ENCODE measurements at places on chromosomes 5 and 9.

- no peak for DNase-seq
Measured at GRCh38 chr5:119435436-119436132, 16.7 kb upstream of the HSD17B4 start.

- DNase-seq, result no peak
Measured at GRCh38 chr9:132487980-132488535, 78.0 kb downstream of the CFAP77 start.

DNA sequence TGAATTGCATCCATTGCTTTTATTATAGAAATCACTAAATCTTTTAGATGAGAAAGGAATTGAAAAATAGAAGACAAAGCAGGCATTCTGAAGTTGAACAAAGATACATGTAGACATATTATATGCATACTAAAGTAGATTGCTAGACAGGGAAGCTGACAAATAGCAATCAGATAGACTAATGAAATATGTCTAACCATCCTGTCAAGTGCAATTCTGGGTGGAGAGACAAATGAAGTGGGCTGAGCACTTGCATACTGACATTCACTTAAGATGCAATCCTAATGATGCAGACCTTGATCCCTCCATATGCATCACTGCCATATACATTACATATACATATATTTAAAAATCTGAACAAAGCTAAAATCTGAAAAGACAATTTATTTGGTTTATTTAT is 1130.0 kb upstream of the CDH6 start:
- DNase-seq, result no peak

DNA sequence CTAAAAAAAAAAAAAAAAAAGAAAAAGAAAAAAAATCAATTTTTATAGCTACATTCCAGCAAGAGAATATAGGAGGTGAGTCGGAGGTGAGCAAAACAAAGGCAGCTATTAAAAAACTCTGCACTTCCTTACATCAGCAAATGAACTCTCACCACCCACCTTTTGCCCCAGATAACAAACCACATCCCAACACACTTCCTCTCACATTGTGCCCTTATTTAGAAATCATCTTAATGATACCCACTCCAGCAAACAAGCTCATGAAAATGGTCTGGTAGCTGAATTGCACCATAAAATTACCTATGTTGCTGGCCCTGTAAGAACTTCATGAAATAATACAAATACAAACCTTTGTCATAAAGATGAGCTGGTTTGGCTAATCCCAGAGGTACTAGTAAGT is 82.9 kb downstream of the CEMIP2 start:
- no peak for DNase-seq

- no peak for DNase-seq
Measured at GRCh38 chr9:4317205-4317604, 17.3 kb upstream of the GLIS3 start.

- no peak for DNase-seq
Measured at GRCh38 chr9:87686520-87687090, 39.3 kb upstream of the CTSL start.

DNA sequence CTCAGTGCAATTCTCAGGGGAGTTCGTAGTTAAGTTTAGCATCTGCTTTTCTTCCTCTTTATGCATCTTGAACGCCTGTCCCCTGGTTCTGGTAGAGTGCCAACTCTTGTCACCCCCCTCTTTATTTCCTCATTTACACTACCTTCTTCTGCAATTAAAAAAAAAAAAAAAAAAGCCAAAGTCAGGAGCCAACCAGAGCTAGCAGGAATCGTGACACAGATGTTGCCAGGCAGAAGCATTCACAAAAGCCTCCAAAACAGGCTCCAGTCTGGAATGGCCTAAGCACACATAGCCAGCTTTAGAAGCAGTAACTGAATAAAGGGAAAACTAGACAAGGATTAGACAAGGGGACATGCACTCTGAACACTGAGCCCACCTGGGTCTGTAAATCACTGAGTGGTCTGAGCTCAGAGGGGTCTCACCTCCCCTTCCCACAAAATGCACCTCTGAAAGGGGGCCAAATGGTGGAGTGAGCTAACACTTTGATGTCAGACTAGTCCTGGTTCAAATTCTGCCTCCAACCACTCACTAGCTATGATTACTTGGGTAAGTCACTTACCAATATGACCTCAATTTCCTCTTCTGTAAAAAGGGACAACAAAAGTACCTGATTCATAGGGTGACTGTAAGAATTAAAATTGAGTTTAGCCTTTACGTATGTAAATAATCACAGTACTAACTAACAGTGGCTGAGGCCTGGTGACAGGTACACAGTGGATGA is 2.0 kb downstream of the CD74 start:
- no peak for DNase-seq

DNA sequence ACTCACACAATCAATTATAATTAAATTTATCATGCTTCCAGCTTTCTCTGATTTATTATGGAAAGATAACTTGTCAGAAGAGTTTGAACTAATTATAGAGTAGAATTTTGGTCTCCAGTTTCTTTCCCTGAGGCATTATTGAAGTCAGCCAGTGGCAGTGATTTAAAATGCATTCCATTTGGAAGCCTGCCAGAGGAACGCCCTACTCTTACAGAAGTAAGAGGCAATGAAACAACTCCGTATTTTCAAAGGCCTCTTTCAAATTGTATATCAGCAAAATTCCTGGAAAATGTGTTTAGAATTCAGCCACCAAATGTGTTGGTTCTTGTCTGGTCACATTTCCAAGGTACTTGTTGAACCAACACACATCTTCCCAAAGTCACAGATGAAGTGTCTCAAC is 640.9 kb downstream of the SEMA5A start:
- peak; percentile 58 for DNase-seq

DNA sequence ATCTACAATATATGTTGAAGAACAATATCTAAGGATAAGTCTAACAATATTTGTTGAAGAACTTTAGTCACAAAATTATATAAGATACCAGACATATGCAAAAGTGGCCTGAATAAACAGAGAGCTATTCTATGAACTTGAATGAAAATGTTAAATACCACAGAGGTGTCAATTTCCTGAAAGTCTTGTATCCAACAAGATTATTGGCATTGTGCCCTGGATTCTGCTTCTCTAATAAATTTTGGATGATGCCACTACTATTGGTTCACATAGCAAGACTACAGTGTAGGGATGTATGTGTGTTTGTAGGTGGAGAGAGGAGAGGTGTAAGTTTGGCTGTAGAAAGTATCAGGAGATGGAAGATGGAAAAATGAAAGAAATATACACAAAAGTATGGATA is 731.8 kb upstream of the RGMB start:
- DNase-seq, result no peak

DNA sequence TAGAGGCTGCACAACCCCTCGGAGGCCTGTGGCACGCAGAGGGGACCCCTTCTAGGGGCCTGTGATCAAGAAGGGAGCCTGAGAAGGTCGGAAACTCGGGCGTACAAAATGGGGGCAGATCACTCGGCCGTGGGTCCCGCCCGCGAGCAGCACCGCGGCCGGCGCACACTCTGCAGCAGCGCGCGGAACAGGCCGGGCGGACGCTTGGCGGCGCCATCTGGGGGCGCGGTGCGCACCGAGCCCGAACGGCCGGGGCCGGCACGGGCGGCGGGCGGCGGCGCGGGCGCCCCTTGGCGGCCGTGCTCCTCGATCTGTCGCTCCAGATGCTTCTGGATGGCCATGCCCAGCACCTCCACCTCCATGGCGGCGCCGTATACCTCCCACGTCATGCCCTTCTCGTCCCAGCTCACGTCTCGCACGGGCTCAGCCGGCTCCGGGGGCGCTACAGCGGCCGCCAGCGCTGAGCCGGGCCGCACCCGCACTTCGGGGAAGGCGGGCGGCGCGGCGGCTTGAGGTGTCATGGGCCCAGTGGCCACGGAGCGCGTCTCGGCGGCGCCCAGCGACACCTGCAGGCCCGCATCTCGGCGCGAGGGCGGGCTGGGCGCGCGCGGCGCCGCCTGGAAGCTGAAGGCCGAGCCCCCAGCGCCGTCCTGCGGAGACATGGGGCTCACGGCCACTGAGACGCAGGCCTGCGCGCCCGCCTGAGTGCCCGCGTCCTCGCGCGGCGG is 13.1 kb downstream of the GPRIN1 start:
- no peak for DNase-seq

GRCh38 chr5:95439801-95440493 is 48.8 kb downstream of the FAM81B start:
- DNase-seq, result no peak

- DNase-seq, result no peak
Measured at GRCh38 chr5:167813389-167813788, 478.1 kb upstream of the WWC1 start.

Data from epithelial cell of prostate (primary cell).